GM13976 (cell line): ENCODE measurements at places on chromosomes 16 and 17.

DNA sequence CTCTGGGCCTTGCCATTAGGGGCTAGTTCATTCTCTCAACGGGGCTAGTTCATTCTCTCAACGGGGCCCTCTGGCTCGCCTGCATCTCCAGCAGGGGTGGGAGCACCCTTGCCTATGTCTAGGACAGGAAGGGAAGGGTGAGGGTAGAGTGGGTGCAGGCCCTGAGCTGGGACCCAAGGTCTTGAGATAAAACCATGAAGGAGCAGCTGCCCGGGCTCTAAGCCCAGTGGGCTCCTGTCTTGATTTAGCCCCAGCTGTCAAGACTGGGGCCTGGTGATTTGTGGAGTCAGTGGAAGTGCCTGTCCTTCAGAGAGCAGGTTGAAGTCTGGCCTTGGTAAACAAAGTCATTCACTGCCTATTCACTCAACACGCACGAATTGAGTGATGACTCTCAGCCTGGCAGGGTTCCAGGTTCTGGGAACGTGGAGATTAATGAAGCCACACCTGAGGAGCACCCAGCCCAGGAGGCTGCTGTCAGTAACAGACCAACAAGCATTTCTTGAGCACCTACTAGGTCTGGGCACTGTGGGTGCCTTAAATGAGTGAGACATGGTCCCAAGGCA is 35.4 kb downstream of the WNT3 start:
- DNase-seq, result no peak

- DNase-seq, result no peak
Measured at GRCh38 chr17:68457168-68457538, at the start of gene WIPI1. TSS of gene WIPI1 (minus strand) at chr17:68457496. CDS start at chr17:68457421, 75 bp downstream.

DNA sequence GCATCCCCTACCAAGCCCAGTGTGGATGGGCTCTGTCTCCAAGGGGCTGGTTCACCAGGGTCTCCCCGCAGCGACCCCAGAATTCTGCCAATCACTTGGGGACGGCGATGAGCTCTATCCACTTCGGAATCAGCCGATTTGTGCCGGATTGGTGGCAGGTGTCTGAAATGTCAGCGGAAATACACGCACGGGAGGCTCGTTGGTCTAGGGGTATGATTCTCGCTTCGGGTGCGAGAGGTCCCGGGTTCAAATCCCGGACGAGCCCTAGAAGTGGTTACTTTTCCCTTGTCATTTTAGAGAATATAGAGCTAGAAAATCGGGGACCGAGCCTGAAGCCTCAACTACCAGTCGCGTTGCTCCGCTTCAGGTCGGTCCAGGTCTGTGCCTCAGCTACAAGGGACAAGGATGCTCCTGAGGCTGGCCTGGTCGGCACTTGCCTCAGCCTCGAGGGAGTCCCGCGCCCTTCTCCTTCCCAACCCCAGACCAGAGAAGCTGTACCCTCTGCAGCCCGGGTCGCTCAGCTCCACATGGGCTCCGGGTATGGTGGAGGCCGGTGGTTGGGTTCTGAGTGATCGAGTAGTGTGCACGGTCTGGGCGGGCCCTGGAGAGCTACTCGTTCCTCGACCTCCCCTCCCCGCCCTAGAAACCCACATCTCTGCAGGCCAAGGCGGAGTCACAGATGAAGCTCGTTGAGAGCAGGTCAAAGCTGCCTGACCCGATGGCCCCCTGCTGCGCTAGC is 16.0 kb upstream of the OR1F1 start:
- no peak for DNase-seq

DNA sequence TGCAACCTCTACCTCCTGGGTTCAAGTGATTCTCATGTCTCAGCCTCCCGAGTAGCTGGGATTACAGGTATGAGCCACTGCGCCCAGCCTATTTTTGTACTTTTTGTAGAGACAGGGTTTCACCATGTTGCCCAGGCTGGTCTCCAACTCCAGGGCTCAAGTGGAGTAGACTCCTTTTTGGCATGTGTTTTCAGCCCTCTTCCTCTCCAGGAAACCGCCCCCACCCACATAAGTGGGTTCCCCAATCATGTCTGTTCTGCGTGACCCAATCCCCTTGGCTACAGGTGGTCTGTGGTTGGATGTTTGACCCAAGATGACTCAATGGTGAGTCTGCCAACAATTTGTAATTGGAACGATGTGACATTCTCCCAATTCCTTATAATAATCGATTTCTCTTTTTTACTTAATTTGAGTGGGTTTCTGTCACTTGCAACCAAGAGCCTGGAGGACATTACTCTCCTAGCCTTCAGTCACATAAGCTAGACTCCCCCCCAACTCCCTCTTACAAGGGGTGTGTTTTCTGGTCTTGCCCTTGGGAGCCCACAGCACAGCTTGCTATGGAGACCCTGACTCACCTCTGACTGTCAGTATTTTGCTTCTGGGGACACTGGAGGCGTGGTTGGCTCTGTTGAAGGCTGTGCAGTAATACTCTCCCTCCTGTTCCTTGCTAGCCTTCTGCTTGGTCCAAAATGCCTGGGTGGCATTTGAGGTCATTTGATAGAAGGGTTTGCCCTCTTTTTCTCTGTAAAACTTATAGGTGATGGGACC is 34.9 kb downstream of the PECAM1 start:
- no peak for DNase-seq
